ENCODE measurements at places on chromosomes 6 and 20.

DNA sequence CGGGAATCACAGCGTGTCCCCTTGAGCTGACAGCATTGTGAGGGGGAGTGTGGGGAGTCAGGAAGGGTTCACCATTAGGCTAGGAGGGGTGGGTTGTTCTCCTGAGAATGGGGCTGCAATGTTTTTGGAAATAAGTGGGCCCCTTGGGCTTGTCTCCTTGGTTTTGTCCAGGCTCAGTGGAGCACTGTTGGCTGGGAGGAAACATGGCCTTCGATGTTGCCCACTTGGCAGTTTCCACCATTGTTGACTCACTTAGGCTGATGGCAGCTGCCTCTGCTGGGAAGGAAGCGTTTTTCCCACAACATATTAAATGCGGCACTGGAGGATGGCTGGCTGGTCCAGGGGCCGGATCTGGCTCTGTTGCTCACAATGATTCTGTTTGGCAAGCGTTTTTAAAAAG, 512.1 kb downstream of the QKI start:
- no peak for DNase-seq

DNA sequence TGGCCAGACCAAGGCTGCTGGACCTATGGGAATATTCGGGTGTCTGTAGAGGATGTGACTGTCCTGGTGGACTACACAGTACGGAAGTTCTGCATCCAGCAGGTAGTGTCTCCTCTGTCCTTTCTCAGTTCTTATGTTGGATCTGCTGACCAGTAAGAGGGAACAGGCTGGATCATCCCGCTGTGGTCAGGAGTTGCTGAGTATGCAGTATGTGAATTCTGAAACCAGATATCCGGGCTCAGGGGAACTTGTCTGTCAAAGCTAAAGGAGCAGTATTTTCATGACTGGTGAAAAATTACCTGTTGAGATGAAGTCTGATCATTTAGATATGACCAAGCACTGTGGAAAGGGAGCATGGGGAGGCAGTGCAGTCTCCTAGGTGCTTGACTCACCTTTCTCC, 22.1 kb upstream of the GNRH2 start:
- DNase-seq, result no peak

- DNase-seq, result no peak
Measured at GRCh38 chr6:73606428-73606827, 47.4 kb downstream of the SLC17A5 start.

DNA sequence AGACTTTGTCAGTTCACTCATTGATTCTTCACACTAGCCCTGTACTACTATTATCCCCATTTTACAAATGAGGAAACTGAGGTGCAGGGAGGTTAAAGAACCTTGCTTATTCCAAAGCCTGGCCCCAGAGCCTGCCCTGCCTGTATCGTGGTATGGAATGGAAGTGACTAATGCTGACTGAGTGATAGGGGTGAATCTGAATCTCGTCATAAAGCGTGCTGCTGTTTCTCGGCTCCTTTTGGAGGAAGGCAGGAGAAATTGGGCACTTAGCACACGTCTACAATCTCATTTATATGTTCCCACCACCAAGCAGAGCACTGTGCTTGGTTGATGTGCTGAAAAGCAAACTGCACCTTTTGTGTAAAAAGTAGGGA, 17.1 kb downstream of the GFRA4 start:
- DNase-seq, result no peak

- no peak for DNase-seq
Measured at GRCh38 chr20:44133424-44133823, 53.6 kb downstream of the JPH2 start.

DNA sequence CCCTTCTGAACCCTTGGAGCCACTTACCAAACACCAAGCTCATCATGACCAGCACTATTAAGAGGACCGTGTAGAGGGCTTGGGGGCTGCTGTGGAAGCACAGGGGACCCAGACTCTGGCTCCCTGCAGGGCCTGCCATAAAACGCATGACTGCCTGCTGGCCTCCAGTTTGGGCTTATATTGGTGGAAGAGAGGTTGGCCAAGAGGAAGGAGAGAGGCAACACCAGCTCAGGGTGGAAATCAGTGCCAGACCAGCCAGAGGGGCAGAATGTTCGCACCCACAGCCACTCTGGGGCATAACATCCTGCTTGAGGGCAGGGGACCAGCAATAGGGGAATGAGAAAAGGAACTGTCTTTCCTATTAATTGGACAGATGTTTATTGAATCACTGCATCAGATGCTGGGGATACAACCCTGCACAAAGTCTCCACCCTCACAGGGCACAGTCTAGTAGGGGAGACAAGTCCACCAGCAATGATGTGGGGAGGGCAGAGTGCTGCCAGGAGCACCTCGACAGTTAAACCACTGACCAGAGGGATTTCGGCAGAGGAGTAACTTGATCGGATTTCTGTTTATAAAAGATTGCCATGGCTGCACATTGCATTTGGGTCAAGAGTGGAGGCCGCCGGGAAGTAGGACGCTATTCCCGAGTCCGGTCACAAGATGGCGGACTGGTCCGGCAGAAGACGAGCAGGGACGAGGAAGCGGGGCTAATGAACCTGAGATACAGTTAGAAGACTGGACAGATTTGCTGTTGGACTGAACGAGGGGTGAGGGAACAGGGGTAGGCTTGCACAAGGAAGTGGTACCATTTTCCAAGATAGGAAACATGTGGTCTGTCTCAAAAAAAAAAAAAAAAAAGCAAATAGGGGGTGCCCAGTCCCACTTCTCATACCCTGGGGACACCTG, at the start of gene LY6G5C:
LY6G5C (minus strand) TSS at position 842 of the 909 bp plus-strand sequence; CDS start at position 148, 694 bp downstream.
- peak; percentile 53 for DNase-seq

Data from activated CD4-positive, alpha-beta T cell treated with anti-CD3 and anti-CD28 coated beads, Interleukin-2, amount 50 U/mL, for 4 hours (primary cell).